Stimulated activated CD8-positive, alpha-beta memory T cell treated with anti-CD3 and anti-CD28 coated beads, Interleukin-4, amount 100 ng/mL, for 1 hour (primary cell): ENCODE measurements at places on chromosomes 4 and X.

DNA sequence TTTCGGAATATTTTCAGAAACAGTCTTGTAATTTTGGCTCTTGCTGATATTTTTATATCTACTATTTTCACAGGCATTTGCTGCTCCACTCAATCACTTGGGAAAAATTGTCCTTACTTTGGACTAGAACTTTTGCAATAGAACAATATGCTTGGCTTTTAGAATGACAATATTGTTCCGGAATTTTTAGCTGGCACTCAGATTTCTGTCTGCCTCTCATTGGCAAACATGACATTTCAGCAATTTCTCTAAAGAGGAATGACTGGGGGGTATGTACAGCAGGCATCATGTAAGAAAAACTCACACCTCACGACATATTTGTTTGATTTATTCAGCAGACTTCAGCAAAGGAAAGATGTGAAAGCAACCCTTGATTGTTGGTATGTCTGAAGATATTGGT is 243.6 kb upstream of the GPRIN3 start:
- no peak for DNase-seq

DNA sequence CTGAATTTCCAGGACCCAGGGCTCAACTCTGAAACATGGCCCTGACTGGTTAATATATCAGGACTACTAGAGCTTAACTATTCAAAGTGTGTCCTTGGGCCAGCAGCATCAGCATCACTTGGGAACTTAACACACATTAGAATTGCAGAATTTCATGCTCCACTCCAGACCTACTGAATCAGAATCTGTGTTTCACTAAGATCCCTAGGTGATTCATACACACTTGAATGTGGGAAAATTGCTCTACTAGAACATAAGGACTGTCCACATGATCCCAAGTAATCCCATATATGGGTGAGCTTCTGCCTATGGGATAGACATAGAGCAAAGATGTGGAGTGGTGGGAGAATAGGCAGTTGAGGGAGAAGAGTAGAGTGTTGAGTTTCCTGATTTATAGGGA is 192.5 kb upstream of the CLNK start:
- DNase-seq, result no peak

DNA sequence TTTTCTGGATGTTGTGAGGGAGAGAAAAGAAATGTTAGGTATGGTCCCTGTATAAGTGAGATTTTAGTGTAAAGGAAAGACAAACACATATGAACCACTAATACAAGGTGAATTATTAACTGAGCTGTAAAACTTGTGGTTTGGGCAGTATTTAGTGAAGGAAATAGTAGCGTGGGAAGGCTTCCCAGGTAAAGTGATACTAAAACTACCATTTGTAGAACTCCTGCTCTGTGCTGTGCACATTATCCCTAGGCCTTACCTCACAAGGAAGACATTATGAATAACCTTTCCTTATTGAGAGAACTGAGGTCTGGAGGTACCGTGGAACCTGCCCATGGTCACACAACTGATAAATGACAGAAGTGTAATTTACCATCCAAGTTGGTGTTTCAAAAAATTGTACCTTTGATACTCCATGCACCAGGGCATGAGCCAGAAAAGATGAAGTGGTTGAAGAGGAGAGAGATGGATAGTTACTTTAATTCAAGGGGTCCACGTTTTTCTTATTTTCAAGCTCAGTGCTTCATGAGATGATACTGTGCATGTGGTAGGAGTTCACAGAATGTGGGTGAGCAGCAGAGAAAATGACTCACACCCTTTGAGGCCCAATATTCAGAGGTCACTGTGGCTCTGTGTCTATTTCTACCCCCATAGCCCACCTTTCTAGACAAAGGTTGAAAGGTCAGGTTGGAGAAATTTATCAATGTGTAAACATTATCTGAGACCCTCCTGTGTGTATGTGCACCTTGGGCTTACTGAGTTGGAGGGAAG is 2.6 kb upstream of the VSIG4 start:
- no peak for DNase-seq

DNA sequence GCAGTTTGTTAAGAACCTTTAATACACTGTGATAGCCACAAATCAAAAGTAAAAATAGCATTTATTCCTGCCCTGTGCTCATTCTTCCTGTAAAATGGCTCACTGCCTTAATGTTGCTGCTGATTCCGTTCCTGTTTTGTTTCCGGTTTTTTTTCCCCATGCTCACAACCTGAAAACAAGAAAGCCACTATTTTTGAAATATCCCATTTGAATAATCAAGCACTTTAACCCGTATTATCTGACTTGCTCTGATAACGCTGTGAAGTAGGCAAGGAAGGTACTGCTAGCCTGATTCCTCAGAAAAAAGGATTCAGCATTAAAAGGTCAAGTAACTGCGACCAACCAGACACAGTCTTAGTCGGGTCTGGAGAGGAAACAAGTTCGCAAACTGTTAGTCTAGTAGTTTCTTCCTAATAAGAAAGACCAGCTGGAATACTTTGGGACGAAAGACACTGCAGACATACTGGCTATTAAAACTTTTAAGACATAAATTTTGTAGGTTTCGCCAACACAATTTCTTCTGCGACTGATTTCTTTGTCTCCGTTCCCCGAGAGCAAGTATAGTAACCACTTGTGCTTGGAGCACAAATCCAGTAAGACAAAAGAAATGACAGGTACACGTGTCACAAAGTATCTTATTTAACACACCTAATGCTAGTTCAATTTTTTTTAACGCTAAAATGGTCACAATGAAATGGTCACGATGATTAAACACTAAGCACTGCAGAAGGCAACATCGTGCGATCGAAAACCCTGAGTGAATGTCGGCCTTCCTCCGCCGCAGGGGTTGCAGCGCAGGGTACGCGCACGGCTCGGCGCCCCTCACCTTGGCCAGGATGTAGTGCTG is 802 bp downstream of the COX18 start:
- no peak for DNase-seq

- no peak for DNase-seq
These were observed 259.7 kb downstream of the DCHS2 start for GRCh38 chr4:154231806-154232478.

- DNase-seq, result no peak
These were observed 16.9 kb downstream of the CYBB start for GRCh38 chrX:37796805-37797204.

- DNase-seq, result no peak
These were observed 301.9 kb downstream of the BMPR1B start for GRCh38 chr4:95059663-95060062.

GRCh38 chr4:3408793-3409330 is 32.9 kb upstream of the HGFAC start:
- DNase-seq, result no peak

DNA sequence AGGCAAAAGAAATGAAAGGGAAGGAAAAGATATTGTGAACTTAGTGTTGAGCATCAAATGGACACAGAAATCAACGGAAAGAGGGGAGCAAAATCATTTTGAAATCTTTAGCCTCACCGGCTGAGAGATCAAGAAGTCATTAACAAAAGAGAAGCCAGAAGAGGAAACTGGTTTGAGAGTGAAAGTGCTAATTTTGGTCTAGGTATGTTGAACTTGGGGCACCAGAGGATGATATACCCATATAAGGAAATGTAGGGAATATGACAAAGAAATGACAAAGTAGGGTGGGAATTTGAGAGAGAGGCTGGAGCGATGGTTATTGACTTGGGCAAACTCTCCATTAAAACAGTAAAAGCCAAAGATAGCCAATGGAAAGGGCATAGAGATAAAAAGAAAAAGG is 183.4 kb upstream of the ATOH1 start:
- DNase-seq, result no peak

DNA sequence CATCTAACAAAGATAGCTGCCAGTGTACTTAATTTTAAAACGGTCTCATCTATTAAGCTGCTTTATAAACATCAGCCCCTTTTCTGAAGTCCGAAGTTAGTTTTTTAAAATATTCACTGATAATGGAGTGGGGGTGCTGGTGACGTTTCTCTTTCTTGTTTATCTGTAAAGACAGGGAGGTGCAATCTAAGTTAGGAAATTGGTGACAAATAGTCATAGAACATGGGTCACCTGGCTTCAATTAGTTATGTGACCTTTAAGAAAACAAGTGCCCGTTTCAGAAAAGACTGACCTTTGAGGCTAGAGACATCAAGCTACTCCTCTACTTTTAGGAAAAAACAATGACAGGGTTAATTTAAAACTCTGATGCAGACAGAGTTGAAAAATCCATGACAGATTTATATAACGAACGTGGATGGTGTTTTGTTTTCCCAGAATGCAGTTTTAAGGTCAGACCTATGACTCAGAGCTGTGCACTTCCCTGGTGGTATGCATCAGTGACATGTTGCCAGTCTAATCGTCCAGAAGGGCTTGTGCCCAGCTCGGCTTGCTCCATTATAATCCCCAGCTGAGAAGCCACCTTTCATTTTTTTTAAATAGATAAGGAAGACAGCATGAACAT is 38.2 kb downstream of the FHL1 start:
- DNase-seq, result no peak

- no peak for DNase-seq
These were observed 33.6 kb upstream of the TADA2B start for GRCh38 chr4:7009564-7009963.

- DNase-seq, result no peak
These were observed 280.5 kb upstream of the EDA2R start for GRCh38 chrX:66919280-66919832.

GRCh38 chr4:14095831-14096230 is 468.3 kb upstream of the BOD1L1 start:
- no peak for DNase-seq

GRCh38 chr4:4854649-4855295 is 4.7 kb upstream of the MSX1 start:
- no peak for DNase-seq

DNA sequence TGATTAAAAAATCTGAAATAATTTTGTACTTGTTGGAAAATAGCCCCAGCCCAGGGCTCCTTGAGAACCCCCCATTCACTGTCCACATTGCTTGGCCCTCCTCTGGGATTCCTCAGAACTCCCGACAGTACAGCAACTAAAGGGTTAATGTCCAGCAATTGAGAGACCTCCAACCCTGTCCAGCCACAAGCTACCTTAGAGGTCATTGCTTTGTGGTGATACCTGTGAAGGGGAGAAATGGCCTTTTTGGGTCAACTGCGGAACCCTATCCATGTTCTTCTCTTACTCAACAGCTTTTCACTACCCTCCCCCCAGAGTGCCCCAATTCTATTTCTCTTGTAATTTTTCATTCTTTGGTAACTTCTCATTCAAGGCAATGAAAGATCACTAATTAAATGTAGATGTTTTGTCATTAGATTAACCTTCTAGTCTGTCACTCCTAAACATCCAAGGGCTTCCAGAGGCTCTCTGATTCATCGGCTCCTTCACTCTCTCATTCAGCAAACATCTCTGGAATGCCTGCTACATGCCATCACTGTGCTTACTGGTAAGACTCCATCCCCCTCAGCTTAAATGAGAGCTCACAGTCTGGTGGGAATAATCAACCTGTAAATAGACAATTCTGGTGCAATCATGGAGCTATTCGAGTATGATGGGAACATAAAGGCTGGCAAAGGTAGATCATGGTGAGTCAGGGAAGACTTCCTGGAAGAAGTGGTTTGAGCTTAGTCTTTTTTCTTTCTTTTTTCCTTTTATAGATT is 241.4 kb upstream of the PGRMC2 start:
- DNase-seq, result no peak

DNA sequence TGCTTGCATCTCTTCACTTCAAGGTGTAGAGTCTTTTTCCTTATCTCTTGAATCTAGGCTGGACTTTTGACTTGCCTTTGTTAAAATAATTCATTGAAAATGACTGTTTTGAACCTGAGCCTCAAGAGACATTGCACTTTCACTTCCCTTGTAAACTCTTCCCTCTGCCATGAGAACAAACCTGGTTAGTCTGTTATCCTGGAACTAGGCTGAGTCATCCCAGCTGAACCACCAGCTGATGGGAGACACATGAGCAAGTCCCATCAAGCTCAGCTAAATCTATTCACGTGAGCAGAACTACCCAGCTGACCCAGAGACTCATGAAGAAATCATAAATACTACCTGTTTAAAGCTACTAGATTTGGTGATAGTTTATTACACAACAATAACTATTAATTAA is 202.3 kb upstream of the CENPE start:
- no peak for DNase-seq

DNA sequence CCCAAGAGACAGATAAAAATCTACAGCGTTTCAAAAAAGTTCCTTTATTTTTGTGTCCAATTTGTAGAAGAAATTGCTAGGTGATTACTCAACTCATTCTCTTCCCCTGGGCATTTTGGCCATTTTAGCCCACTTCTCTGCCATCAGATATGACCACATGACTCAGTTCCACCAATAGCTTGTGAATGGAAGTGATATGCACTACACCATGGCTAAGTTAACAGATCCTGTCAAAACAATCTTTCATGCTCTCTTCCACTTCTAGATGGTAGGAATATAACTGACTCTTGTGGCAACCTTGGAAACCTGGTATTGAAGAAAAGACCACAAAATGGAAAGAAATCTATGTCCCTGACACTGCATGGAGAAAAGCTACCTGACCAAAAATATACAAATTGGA is 26.2 kb upstream of the FREM3 start:
- DNase-seq, result no peak

GRCh38 chrX:129661369-129661768 is 6.6 kb upstream of the APLN start:
- no peak for DNase-seq
